ENCODE measurements at places on chromosomes 5 and 9.

DNA sequence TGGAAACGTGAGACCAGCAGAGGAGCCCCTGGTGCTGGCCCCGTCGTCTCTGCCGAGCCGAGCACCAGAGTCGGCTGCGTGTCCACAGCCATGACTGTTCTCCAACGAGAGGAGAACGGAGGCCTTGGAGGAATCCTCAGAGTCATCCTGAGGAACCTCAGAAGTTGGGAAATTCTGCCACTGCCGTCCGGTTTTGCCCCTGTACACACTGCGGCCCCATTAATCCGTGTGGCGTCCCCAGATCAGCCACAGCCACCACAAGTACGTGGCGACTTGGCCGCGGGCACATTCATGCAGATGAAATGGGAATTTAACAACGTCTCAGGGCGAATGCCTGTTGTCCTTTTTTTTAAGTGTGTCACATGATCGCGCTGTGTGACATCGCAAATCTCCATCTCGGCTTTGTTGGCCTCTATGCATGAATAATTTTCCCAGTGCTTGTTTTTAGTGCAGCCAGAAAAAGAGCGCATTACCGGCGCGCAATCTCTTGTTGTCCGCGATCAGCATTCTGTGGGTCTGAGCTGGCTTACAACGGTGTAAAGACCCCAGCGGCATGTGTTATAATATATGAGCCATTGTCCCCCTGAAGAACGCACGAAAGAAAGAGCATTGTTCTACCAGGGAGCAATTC is 323.0 kb upstream of the IRX4 start:
- DNase-seq: no peak

- DNase-seq: no peak
These were observed 24.4 kb upstream of the AKNA start for GRCh38 chr9:114412048-114412683.

GRCh38 chr5:156366521-156366920 is 39.6 kb downstream of the SGCD start:
- no peak for DNase-seq

GRCh38 chr5:14218480-14218879 is 75.3 kb downstream of the TRIO start:
- no peak for DNase-seq

GRCh38 chr9:22813529-22813928 is 366.9 kb downstream of the DMRTA1 start:
- DNase-seq: no peak

DNA sequence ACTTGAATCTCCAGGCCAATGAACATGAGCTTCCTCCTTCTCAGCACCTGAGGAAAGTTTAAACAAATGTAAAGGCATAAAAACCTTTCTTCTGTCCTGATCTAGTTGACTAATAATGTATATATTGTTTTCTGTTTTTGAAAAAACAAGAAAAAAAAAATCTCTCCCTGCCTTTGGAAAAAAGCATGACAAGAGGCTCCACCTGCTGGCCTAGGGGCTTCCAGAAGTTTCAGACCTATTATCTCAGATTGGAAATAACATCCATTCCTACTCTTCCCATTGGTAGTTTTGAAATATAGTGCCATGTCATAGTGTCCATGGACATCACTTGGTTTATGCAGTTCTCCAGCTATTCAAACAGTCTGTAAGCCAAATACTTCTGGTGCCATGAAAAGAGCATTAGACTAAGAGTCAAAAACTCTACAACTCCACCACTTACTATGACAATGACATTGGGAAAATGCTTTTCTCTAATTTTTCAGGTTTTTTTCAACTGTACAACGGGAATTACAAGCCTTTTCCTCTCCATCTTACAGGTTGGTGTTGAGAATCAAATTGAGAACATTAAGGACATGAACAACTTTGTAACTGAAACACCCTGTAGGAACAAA is 409.6 kb upstream of the MPDZ start:
- no peak for DNase-seq
